ENCODE measurements at places on chromosomes 6 and 20.

DNA sequence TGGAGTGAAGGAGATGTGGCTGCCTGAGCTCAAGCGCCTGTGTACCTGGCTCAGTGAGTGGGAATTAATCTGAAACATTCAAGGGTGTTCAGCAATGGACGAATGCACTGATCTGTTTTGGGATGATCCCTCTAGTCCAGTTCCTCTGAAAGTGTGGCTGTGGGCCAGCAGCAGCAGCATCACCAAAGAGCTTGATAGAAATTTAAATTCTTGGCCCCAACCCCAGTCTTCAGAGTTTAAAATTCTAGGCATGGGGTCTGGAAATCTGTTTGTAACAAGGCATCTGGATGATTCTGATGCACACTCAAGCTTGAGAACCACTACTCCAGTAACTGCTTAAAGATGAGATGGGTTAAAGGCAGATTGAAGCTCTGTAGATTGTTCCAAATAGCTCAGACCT is 59.2 kb downstream of the STMND1 start:
- DNase-seq = no peak

DNA sequence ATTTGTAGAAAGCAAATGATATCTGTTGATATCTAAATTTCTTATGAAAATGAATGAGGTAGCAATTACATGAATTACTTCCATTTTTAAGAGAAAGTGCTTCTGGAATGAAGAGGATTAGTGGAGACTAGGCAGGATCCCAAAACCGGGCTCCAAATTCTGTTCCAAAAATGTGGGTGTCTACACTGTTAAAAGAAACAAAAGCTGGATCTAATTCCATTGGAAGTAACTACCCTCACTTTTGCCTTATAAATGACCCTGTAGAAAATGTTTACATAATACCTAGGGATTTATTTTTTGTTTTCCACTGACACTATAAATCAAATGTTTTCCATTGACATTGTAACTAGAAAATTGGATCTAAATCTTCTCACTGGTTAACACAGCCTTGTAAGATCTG is 454.9 kb upstream of the JARID2 start:
- DNase-seq = no peak

DNA sequence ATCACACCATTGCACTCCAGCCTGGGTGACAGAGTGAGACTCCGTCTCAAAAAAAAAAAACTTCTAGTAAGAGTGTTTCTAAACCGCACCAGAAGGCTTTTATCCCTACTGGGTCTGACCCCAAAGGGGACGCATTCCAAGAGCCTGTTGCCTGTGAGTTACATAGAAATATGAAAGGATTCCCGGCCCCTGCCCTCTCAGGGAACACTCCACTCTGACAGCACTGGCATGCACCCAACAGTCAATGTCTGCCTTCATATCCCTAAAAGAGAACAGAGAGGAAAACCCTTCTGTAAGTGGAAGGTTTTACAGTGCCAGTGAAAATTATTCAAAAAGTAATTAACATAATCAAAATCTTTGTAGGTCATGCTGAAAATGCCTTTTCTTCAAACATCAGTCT is 117.1 kb upstream of the PTPRT start:
- no peak for DNase-seq

GRCh38 chr6:87724983-87725811 is 23.2 kb upstream of the AKIRIN2 start:
- DNase-seq = no peak

DNA sequence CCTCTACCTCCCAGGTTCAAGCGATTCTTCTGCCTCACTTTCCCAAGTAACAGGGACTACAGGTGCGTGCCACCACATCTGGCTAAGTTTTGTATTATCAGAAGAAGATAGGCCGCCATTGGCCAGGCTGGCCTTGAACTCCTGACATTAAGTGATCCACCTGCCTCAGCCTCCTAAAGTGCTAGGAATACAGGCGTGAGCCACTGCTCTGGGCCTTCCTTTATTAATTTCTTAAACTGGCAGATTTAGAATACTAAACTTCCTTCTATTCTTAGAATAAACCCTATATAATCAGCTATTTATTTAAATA is 86.6 kb downstream of the HFE start:
- no peak for DNase-seq

DNA sequence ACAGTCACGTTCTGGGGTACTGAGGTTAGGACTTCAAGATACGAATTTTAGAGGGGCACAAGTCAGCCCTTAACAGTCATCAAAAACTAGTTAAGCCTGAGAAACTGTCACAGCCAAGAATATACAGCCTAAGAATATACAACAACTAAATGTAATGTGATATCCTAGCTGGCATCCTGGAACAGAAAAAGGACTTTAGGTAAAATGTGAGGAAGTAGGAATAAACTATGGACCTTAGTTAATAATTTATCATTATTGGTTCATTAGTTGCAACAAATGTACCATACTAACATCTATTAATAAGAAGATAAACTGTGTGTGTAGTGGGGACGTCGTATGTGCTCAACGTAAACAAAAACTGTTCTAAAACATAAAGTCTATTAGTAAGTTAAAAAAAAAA is 1.1 kb downstream of the PNISR start:
- DNase-seq = no peak

- DNase-seq = peak; percentile 81
Measured at GRCh38 chr20:49888212-49889000, 26.9 kb downstream of the SPATA2 start.

DNA sequence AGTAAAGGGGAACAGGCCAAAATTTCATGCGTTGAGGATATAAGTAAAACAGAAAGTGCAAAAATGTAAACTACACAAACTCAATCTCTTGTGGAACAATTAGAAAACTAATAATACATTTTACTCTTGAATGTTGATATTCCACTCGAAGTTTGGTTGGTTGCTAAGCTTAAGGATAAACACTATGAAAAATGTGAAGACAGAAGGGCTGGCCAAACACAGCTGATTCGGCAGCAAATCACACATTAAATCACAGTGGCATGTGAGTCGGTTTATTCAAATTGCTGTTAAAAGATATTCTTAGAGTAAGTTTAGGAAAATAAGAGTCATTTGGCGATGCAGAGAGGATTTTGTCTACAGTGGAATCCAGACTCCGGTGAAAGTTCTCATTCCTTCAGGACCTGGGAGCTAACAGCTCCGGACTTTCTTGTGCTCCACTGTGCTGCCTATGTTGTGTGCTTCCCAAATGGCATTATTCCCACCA is 1.4 kb upstream of the EPM2A start:
- DNase-seq = peak; percentile 36

- DNase-seq = no peak
Measured at GRCh38 chr6:127403636-127404035, 55.6 kb downstream of the KIAA0408 start.

DNA sequence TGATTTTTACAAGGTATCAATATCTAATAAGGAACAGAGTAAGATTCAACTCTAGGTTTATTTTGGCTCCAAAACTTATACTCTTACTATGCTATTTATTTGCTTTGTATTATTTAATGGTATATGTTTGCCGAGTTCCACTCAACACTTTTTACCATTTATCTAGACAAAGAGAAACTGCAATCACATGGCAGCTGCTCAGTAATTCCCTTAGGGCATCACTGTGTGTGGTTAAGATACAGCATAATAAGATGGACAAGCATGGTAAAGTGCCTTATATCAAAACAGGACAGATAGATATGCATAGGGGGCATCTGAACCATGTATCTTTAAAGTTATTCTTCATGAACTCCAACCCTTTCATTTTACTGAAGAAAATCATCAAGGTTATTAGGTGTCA is 483.0 kb upstream of the ID4 start:
- no peak for DNase-seq

- no peak for DNase-seq
Measured at GRCh38 chr6:35041086-35041861, 99.9 kb downstream of the TCP11 start.

- no peak for DNase-seq
Measured at GRCh38 chr6:111503660-111504059, 20.6 kb upstream of the REV3L start.

DNA sequence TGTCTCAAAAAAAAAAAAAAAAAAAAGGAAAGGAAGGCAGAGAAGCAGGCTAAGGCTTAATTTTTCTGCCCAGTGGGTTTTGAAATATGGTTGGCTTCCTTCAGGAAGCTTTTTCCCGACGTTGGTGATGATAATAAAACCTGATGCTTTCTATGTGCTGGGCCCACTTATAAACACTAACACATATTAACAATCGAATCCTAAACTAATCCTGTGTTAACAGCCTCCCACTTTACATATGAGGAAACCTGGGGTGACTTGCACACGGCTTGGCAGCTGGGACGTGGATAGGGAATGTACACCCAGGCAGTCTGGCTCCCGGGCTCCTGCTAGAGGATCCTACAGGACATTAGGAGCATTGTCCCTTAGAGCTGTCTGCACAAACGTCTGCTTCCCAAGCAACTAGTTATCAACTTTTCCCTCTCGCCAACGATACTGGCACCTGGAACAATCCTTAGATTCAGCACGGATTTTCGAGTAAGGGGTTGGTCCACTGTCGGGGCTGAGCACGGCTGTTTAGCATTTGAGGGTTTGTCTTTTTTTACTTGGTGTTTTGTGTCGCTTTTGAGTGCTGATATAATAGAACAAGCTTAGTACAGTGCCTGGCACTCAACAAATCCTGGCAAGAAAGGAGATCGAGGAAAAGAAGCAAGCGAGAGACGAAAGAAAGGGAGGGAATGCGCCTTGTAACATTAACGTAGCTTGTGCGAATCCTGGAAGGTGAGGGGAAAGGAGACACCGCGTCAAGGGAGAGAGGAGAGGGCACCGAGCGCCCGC is 622 bp upstream of the KIZ start:
- peak; percentile 69 for DNase-seq

DNA sequence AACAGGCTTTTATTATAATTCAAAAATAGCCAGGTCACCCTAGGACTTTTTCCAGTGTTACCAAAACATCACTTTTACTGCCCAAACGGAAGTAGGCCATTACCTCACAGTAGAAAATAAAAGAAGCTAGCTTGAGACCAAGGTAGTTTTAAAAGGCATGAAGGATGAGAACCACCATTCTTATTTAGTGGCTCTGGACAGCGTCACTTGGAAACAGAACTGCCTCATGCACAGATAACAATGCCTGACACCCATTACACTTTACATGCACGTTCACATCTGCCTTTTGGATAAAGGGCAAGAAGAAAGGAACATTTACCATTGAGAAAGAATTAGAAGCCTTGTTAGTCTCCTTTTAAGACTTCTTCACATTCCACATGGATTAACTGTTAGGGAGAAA is 1.9 kb upstream of the PAQR8 start:
- DNase-seq = no peak

GRCh38 chr20:38651154-38651553 is 49.5 kb downstream of the ARHGAP40 start:
- DNase-seq = no peak

DNA sequence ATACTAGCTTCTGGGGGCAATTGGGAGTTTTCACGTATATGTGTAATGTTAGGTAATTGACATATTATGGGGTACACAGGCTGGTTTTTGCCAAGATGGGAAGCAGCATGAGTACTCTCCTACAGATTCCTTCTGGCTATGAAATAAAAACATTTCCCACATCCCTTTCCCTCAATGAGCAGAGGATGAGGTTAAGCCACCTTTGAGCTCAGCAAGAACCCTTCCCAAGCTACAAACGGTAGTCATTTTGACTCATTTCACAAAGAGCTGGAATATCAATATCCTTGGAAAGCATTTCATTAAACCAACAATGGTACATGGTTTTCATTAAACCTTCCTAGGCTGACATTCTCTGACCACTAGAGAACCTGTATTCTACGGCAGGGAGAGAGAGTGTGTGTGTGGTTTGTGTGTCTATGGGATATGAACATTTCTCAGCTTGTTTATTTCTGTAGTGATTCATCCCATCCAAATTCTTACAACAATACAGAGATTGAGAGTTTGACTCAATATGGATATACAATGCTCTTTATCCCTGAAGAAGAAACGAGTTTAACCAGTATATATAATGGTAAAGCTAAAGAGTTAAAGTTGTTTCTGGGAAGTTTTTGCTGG is 119.5 kb downstream of the ARHGAP18 start:
- peak; percentile 22 for DNase-seq

DNA sequence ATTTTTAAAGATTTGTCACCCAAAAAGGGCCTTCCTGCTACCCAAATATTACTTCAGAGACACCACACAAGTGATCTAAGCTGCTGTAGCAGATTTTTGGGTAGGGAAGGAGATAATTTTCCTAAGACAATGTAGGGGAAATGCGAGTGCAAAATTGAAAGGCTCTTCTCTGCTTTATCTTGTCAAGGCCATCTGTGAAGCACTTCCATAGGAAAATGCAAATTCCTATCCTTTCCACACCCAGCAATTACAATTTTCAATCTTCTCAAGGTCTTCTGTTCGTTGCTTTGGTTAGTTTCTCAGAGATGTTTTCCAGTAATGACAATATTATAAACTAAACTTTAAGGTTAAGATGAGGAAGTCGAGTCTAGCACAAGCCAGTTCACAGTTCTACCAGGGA is 53.4 kb downstream of the HDGFL1 start:
- DNase-seq = no peak

GRCh38 chr20:18529041-18529440 is 21.3 kb downstream of the SEC23B start:
- no peak for DNase-seq

- no peak for DNase-seq
Measured at GRCh38 chr6:162543221-162543620, 184.3 kb downstream of the PRKN start.

DNA sequence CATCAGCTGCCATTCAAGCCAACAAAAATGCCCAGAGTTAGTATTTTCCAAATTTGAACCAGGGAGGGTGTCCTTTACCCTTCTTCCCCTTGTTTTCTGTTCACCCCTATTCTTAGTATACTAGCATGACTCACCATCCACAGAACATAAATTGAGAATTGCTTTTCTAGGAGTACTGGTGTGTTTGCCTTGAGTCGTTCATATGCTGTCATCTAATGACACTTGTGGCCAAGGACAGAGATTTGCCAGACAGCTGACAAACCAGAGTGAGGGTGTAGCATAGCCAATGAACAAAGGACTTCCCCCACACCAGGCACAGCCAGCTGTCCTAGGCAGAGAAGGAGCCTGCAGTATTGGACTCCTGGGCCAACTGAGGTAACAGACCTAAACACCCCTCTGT is 62.2 kb downstream of the FILIP1 start:
- DNase-seq = peak; percentile 9

DNA sequence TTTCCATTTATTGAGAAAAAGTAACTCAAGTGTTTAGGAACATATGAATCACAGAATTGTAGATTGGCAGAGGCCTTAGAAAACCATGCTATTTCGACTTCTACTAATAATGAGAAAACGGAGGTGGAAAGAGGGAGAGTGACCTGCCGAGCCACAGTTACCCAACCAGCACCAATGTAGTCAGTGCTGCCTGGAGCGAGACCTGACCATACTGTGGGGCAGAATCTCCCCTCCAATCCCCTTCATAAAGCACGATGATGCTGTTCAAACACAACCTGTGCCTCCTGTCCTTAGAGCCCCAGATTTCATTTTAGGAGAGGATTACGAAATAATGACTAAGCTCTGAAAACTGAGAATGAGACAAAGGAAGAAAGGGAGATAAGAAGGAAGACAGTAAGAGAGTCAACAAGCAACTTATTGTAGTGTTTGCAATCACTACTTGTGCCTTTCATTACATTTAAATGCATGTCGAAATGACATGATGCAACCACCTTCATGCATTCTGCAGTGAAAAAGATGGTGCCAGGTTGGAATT is 70.6 kb downstream of the ATXN1 start:
- no peak for DNase-seq

Measured in AG20443 (cell line).